ENCODE measurements at places on chromosomes 7 and 10.

GRCh38 chr10:59470570-59470969 is 108.2 kb upstream of the FAM13C start:
- DNase-seq: no peak

- peak; percentile 24 for DNase-seq
Observed at GRCh38 chr10:86632009-86632800, 22.1 kb upstream of the OPN4 start.

GRCh38 chr10:47159361-47160260 is 140.4 kb upstream of the GDF10 start:
- no peak for DNase-seq

- no peak for DNase-seq
Observed at GRCh38 chr10:21769041-21769440, 234.5 kb downstream of the DNAJC1 start.

DNA sequence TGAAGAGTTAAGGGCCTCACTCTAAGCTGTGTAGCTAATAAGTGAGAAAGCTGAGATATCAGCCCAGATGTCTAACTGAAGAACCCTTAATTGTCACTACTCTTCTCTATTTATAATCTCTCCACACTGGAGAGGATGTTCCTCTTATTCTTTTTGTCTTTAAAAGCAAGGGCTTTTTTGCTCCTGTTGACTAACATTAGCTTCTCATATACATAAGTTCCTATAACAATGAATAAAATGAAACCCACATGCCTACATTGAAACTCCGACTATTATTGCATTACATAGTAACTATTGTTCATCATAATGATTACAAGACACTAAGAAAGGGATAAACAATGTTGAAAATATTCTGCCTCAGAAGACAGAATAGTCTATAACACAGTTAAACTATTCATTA is 67.1 kb downstream of the GNAT3 start:
- no peak for DNase-seq

- DNase-seq: no peak
Observed at GRCh38 chr10:17768496-17768895, 16.5 kb downstream of the TMEM236 start.

GRCh38 chr10:48901319-48901718 is 38.3 kb downstream of the LRRC18 start:
- DNase-seq: no peak

- DNase-seq: no peak
Observed at GRCh38 chr7:7798510-7798909, 80.1 kb upstream of the RPA3 start.

- no peak for DNase-seq
Observed at GRCh38 chr10:71074176-71074755, 138.1 kb upstream of the UNC5B start.

DNA sequence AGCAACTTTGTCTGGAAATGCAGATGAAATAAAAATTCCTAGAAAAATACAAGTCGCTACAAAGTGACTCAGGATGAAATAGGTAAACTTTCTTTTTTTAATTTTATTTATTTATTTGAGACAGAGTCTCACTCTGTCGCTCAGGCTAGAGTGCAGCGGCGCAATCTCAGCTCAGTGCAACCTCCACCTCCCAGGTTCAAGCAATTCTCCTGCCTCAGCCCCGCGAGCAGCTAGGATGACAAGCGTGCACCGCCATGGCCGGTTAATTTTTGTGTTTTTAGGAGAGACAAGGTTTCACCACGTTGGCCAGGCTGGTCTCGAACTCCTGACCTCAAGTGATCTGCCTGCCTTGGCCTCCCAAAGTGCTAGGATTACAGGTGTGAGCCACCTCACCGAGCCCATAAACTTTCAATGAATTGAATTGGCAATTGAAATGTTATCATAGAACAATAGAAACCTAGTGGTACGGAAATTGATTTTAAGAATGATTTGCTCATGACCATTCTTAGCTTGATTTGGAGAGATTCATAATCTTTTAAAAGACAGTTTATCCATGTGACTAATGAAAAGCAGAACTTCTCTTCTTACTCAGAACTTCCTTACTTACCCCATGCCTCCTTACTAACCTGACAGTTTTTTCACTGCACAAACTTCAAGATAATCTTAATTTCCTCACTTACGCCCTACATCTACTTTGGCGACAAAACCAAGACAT is 161.7 kb downstream of the FAM107B start:
- peak; percentile 58 for DNase-seq

- no peak for DNase-seq
Observed at GRCh38 chr7:71558806-71559613, 427.1 kb downstream of the GALNT17 start.

- DNase-seq: peak; percentile 84
Observed at GRCh38 chr10:6665847-6666246, 85.8 kb upstream of the PRKCQ start.

DNA sequence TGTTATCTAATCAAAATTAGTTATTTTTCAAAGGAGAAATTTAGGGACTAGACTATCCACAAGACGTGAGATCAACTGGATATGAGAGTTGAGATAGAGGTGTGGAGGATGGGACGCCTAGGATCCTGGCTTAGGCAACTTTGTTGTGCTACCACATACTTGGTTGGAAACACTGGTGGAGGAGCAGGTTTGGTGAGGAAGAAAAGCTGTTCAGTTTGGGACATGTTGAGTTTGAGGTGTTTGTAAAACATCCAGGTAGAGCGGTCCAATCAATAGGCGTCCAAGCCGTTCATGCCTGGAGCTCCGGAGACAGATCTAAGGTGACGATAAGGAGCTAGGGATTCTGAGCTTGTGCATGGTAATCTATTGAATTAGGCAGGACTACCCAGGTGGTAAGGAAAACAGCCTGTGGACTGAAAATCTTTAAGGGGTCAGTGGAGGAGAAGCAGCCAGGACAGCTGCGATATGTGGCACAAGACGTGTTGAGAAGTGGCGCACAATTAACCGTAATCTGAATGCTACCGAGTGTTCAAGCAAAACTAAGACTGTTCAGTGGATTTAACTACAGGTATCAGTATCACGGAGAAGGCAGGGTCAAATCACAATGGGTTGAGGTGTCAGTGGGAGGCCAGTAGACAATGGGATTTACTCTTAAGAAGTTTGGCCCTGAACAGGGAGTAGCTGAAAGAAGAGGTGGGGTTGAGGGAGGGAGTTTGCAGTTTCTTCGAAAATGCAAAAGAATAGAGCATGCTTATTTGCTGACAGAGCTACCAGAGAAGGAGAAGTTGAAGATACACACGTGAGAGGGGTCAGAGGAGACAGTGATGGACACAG is 16.1 kb upstream of the TRPV6 start:
- DNase-seq: no peak

DNA sequence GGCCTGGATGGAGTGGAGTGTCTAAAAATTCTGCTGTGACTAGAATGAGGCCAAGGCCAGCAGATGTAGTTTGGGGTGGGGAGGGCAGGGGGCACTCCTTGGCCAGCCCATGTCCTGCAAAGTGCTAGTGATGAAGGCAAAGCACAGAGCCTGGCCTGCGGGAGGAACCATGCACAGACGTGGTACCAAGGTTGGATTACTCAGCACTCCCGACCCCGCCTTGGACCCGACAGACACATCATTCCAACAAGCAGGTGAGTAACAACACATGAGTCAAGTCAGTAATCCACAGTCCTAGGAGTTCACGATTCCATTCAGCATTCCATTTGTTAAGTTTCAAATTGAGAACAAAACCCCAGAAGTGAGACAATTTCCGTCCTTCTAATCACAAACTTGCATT is 317.3 kb downstream of the TCERG1L start:
- no peak for DNase-seq

DNA sequence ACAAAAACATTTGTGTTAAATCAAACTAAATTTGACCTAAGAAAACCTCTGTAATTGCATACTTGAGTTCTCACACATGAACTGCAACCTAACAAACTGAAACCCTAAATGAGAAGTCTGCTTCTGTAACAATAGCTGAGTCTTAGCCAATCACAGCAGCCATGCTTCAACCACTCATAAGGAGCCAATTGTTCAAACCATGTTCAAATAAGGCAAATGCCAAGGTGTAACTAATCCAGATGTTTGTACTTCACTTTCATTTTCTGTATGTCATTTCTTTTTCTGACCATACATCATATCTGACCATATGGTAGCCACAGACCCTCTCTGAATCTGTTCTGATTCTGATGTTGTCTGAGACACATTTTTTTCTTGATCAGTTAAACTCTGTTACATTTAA is 47.5 kb upstream of the ANTXRL start:
- no peak for DNase-seq

- DNase-seq: no peak
Observed at GRCh38 chr7:108488768-108489538, 32.7 kb upstream of the NRCAM start.

DNA sequence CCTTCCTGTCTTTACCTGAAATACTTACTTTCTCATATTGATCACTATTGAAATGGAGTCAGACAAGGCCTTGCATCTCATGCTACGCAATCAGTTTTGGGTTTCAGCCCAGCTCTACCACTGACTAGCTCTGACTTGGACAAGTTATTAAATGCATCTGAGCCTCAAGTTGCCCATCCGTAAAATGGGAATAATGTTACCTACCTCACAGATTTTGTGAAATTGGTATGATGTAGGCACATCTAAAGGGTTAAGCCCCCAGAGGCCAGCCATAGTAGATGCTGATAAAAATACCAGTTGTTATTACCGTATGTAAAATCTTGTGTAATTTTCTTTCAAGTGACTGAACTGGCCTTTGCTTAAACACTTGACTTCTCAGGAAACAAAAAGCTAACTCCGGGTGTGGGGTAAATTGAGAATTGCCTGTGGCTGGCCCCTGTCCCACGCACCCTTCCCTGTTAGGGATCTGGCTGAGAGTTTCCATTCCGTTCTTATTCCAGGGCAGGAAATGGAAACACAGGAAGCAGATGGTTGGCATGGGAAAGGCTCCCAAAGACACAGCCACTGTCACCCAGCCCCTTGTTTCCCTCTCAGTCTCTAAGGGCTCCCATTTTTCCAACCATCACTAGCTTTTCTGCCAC is 7.5 kb downstream of the DUSP5 start:
- DNase-seq: no peak

DNA sequence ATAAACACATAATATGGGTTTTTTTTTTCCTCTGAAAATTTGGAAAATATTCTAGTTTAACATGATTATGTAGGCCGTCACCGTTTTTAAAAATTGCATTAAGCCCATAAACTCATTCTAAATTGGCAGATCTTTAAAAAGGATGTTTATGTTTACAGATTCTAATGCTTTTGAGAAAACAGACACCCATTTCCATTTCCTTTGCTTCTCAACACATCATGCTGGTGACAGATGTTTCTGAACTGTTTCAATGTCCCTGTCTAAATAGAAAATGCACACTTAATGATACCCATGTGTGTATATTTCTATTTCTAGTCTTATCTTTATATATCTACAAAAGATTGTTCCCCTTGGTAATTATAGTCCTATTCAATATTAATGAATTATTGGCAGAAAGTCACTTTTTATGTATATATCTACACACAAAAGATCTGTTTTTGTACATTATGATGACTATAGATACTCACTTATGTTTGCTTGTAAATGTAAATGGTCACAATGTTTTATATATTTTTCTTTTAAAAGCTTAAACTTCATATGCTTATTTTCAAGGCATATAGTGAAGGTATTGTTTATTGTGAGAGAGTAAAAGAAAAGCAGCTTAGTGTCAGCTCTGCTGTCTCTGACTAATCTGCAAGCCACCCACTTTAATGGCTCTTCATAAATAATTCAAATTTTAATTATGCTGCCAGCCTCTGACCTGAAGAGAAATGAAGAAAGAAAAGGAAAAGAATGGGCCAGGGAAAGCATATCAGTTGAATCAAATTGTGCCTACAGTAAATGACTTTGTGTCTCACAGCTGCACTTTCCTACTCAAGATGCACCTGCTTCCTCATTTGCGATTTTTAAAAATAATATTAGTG is 179.4 kb downstream of the CACNA2D1 start:
- DNase-seq: no peak

GRCh38 chr10:68831961-68832455 is 4.7 kb downstream of the STOX1 start:
- no peak for DNase-seq

DNA sequence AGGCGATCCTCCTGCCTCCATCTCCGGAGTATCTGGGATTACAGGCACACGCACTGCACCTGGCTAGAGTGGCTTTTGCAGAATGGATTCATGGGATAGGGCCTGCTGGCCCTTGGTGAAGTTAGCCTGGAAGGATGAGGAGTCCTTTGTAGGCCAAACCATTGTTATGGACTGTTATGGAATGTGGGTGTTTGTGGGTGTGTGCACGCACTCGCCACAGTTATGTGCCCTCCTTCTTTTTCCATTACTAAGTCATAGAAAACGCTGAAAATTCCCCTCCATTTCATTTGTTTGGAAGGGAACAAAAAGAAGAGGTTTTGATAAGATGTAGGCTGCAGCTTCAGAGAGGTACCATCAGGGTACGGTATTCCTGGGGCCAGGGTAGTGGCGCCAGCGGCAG is 15.0 kb downstream of the ZNF862 start:
- DNase-seq: no peak

DNA sequence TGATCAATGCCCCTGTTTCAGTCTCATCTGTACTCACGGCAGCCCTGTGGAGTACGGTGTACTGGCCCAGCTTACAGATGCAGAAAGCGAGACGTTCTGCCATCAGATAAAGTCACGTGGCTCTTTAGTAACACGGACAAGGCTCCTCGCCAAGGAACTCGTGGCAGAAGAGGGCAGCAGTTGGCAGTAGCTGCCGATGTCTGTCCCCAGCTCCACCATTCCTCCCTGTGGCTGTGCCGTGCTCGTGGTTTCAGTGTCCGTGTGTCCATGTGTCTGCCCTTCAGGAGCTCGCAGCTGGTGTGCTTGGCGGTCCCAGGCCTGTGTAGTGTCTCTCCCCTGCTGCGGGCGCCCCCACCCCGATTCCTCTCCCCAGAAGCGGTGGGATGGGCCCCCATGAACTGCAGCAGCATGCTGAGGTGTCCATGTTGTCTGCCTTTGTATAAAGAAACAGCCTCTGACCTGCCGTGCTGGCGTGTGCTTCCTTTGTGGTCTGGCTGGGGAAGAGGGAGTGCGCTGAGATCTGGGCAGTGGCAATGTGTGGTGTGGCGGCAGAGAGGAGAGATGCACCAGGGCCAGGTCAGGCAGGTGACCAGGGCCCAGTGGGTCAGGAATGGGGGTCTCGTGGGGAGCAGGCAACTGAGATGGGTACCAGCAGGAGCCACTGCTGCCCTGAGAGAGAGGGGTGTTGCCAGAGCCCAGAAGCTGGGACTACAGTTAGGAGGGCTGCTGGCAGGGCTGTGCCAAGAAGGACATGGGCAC is 9.8 kb downstream of the RHBDD2 start:
- no peak for DNase-seq

- DNase-seq: no peak
Observed at GRCh38 chr10:35598379-35598778, 6.8 kb upstream of the GJD4 start.

DNA sequence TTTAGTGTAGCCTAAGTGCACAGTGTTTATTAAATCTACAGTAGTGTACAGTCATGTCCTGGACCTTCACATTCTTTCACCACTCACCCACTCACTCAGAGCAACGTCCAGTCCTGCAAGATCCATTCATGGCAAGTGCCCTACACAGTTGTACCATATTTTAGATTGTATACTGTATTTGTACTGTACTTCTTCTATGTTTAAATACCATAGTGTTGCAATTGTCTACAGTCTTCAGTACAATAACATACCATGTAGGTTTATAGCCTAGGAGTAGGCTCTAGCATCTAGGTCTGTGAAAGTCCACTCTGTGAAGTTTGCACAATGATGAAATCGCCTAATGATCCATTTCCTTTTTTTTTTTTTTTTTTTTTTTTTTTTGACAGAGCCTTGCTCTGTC is 12.0 kb downstream of the EEPD1 start:
- no peak for DNase-seq

Measured in common myeloid progenitor, CD34-positive (primary cell).